ENCODE measurements at places on chromosomes 1 and 21.

DNA sequence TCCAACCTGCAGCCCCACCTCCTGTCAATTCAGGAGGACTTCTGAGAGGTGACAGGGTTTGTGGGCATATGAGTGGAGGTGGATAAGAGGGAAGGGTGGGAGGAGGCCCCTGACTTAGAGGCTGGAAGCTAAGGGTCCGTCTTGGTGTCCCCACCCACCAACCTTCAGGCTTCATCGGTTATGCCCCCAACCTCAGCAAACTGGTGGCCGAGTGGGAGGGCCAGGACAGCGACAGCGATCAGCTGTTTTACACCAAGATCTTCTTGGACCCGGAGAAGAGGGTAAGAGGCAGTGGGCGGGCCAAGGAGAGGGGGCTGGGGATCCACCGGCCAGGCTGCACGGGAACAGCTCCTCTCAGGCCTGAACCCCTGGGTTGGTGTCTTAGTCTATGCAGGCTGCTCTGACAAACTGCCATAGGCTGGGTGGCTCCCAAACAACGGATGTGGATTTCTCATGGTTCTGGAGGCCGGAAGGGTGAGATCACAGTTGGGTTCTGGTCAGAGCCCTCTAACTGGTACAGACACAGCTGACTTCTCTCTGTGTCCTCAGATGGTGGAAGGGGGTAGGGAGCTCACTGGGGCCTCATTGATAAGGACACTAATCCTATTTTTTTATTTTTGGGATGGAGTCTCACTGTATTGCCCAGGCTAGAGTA lies 18.1 kb downstream of the PLOD1 start:
- DNase-seq, result no peak

GRCh38 chr1:188937965-188938551 lies 1539.6 kb downstream of the BRINP3 start:
- DNase-seq, result no peak

DNA sequence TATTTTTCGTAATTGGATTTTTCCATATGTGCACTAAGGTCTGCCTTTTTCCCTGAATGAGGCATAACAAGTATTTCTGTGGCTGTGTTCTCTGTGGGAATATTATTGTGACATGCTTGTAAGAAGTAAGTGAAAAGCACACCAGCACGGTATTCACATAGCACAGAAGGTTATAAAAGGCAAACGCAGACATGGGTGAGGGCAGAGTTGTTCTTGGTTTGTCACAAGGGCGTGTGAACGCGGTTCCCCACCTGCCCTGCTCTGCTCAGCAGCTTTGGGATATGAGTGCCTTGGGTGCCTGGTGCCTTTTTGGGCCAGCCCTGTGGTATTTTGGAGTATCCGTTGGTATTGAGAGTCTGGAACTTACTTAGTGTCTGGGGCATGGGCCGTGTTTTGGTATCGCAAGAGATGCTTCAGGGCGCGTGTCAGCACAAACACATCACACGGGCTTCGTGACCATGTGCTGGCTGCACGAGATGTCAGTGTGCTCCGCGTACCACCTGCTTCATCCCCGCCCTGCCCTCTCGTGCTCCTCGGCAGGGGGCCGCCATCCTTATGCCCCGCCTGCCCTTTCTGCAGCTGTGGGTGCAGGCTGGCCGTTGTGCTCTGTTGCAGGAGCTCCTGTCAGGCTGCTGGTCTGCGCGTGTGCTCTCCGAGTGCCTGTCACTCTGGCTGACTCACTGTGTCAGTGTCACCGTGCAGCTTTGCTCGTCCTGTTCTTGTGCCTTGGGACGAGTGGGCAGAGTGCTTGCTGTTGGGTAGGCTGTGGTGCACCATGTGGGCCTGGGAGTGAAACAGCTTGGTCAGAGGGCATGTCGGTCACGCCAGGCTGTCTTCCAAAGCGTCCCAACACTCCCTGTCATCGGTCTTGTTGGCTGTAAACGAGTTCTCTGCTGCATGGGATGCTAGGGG lies 15.0 kb downstream of the SKI start:
- no peak for DNase-seq

GRCh38 chr1:168824418-168825065 lies 95.5 kb upstream of the DPT start:
- DNase-seq, result no peak

GRCh38 chr1:62232871-62233278 lies 38.2 kb downstream of the L1TD1 start:
- DNase-seq, result no peak
